ENCODE measurements at places on chromosomes 11 and 22.

DNA sequence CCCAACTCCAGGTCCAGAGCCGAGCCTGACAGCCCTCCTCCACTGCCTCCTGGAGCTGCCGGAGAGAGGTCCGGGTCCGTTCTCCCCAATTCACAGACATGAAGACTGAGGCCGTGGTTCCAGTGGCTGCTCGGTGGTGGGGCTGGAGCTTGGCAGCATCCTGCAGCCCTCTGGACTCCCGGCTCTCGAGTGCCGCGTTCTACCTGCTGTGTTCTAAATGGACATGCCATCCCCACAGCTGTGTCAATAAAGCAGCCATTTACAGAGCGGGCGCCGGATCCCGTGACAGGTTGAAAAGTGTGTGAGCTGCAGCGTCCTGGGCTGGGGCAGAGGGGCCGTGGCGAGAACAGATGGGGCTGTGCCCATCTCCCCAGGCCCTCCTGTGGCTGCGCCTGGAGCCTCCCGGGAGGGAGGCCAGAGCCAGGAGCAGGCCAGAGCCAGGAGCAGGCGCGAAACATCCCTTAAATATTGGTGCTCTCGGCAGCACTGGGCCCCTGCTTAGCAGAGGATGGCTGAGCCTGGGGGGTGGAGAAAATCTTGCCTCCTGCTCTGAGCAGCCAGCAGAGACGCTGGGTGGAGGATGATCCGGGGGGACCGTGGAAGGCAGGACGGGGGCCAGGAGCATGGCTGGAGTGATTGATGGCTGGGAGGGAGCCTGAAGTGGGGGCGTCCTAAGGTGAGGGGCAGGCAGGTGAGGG lies 46.2 kb downstream of the FLRT1 start:
- no peak for DNase-seq

DNA sequence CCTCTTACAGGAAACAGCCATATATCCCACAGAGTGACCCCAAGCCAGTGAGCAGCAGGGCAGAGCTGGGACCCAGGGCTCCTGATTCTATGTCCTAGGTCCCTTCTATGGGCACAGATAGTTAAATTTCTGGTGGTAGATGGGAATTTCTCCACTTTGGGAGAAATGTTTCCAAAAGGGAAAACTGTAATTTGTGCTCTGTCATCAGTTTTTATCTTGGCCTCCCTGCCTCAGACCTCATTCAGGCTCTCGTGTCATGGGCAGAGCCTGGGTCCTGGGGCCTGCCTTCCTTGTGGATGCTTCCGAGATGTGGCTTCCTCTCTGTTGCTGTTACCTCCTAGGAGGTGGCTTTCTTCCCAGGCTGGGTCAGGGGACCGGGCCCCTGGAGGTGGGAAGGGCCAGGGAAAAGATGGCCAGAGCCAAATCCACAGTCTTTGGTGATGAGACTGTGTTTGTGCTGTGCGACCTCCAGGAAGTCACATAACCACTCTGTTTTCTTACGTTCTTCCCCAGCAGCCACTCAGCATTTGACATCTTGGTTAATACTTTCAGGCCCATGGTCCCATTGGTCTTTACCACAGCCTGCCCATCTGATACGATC lies 8.6 kb downstream of the LRRC32 start:
- DNase-seq = no peak

DNA sequence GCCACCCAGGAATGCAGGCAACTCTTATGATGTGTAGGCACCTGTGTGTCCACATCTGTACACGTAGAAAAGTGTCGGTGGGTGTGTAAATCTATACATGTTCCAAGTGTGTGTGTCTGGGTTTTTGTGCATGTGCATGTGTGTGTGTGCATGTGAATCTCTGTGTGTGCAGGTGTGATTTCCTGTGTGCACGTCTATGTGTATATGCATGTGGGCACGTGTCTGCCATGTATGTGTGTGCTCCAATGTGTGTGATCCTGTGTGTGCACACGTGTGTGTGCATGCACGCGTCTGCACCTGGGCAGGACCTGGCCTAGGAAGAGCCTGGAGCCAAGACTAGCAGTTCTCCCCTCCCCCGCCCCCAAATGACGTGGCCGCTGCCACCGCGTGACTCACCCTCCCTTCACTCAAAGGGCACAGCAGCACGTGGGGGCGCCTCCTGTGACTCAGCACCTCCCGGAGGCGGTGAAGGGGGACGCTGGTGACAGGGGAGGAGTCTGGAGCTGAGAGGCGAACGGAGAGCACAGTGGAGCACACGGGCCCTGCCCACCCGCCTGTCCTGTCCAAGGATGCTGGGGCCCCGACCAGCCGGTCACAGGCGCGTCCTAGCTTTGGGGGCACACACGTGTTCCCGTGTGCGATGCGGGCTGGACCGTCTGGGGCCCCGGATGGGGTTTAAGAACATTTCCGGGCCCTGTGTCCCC lies 10.1 kb downstream of the PIM3 start:
- peak; percentile 96 for DNase-seq

DNA sequence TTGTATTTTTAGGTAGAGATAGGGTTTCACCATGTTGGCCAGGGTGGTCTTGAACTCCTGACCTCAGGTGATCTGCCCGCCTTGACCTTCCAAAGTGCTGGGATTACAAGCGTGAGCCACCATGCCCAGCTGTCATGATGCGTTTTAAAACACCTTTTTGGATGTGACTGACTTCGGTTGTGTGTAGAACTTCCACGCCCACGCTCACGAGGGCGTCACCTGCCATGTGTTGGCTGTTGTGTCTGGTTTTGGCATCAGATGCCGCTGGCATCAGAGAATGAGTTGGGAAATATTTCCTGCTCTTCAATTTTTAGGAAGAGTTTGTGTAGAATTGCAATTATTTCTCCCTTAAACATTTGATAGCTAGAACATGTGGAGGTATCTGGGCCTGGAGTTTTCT lies 109.1 kb downstream of the KCNQ1 start:
- DNase-seq = no peak

DNA sequence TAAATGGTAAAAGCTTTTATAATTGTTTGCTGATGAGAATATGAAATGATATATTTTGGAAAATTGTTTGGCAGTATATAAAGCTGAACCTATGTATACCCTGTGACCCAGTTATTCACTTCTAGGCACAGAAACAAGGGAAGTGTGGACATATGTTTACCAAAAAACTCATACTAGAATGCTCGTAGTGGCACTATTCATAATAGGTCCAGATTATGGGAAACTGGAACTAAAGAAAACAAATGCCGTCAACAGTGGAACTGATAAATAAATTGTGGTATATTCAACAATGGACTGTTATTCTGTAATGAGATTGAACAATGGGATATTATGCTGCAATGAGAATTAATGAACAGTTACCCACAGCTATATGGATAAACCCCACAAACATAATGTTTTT lies 32.8 kb downstream of the CSTPP1 start:
- no peak for DNase-seq

GRCh38 chr11:11279956-11280689 lies 72.9 kb downstream of the CSNK2A3 start:
- no peak for DNase-seq

- peak; percentile 25 for DNase-seq
Measured at GRCh38 chr11:27705873-27706820, 5.9 kb upstream of the BDNF start.

GRCh38 chr11:115146425-115146824 lies 357.8 kb downstream of the CADM1 start:
- no peak for DNase-seq

GRCh38 chr11:73156686-73157085 lies 14.6 kb upstream of the FCHSD2 start:
- DNase-seq = no peak

DNA sequence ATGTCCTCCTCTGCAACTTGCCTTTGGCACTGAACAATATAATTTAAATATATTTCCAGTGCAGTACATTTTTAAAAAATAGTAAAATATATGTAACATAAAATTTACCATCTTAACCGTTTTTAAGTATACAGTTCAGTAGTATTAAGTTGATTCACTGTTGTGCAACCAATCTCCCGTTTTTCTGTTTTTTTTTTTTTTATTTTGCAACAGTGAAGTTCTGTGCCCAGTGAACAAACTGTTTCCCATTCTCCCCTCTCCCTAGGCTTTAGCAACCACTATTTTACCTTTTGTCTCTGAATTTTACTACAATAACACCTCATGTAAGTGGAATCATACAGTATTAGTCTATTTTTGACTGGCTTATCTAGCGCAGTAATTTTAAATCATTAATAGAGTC lies 13.8 kb downstream of the PRRG4 start:
- DNase-seq = no peak

DNA sequence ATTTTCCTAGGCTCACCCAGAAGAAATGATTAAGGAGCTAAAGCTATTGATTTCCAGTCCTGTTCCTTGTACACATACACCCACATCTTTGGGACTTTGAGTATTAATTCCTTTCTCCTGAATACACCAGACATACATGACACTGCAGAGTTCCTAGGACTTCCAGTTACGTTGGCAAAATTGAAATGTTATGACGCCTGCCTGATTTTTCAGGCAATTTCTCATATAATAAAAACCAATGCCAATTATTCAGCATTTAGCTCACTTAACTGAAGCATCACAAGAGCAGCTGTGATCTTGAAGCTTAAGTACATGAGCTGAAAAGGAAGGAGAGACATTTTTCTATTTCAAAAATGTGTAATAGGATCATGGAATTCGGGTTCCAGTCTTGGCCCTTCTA lies 4.5 kb downstream of the CLMP start:
- DNase-seq = peak; percentile 79

DNA sequence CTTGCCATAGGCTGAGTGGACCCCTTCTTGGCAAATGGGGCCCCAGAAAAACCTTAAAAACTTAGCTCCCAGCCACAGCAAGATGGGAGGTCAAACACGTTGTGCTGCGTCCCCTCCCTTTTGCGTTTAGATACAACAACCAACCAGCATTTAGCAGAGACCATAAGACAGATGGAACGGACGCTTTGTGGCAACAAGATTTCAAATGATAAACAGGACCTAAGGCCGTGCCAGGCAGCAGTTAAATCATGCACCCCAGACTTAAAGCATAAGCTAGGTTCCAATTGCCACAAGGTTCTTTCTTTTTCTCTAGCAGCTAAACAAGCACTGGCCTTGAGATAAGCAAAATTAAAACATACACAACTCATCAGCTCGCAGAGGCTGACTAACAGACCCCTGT lies 39.4 kb upstream of the NTM start:
- DNase-seq = no peak

DNA sequence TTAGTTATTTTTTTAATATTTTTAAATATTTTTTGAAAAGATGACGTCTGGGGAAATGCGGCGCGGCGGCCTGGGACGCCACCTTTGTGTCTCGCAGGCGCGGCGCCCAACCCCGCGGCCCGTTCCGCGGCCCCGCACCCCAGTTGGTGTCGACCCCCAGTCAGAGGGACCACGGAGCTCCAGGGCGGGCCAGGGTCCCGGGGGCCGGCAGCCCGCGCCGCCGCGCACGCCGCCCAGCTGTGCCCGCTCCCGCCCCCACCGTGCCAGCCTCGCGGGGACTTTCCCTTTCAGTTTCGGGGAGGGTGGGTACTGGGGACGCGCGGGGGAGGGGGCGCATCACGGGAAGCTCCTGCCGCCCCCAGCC lies 1.6 kb downstream of the CCND1 start:
- no peak for DNase-seq

DNA sequence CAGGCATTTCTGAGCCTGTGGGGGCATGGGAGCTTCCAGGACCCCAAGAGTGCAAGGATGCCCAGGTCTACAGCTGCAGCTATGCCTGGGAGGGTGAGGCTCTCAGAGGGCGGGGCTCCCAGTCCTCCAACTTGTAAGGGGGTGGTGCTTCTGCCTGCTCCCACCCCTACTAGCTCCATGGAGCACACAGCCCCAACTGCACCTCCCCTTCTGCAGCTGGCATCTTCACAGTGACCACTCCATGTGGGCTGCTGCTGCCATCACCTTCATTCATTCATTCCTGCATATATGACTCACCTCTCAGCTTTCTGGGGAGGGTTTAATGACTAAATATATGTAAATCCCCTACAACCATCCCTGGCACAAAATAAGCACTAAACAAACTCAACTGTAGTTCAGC lies 43.8 kb downstream of the CHST1 start:
- DNase-seq = no peak

GRCh38 chr11:19838994-19839768 lies 126.5 kb downstream of the NAV2 start:
- peak; percentile 28 for DNase-seq

GRCh38 chr22:42178910-42179519 lies 48.4 kb upstream of the CYP2D6 start:
- no peak for DNase-seq
